ENCODE measurements at places on chromosomes 7 and 10.

DNA sequence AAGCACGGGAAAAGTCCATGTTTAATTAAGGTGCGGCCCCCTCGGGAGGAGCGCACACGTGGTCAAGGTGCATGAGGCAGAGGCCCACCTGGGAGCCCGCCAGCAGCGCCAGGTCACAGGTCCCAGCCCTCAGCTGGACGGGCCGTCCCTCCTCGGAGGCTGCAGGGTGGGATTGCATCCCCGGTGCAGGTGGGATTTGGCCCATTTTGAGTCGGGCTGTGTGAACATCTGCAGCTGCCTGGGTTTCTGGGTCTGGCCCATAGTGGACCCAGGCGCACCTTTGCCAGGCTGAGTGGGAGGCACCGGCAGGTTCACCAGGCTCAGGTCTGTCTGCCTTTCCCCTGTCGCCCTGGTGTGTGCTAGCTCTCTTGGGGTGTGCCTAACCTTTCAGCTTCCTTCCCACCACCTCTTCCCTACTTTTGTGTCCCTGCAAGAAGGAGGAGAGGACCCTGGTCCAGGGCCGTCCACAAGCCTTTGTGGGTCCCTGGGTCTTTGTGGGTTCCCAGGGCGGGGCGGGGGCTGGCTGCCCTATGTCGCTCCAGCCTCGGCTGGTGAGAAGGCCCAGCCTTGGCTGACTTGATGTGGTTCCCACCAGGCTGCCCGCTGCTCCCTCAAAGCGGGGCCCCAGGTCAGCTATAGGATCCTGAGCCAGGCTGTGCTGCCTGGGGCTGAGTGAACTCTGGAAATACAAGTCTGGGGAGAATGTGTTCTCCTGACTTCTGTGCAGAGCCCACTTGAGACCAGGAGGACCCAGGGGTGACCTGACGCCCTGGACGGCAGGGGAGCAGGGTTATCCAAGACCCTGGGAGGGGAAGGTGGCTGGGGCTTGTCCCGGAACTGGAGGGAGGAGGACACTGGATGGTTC is 186.7 kb upstream of the SHH start:
- DNase-seq: no peak

GRCh38 chr7:152173372-152174070 is 148.0 kb downstream of the GALNT11 start:
- no peak for DNase-seq

- DNase-seq: no peak
Measured at GRCh38 chr7:106640368-106641141, 20.4 kb downstream of the CCDC71L start.

DNA sequence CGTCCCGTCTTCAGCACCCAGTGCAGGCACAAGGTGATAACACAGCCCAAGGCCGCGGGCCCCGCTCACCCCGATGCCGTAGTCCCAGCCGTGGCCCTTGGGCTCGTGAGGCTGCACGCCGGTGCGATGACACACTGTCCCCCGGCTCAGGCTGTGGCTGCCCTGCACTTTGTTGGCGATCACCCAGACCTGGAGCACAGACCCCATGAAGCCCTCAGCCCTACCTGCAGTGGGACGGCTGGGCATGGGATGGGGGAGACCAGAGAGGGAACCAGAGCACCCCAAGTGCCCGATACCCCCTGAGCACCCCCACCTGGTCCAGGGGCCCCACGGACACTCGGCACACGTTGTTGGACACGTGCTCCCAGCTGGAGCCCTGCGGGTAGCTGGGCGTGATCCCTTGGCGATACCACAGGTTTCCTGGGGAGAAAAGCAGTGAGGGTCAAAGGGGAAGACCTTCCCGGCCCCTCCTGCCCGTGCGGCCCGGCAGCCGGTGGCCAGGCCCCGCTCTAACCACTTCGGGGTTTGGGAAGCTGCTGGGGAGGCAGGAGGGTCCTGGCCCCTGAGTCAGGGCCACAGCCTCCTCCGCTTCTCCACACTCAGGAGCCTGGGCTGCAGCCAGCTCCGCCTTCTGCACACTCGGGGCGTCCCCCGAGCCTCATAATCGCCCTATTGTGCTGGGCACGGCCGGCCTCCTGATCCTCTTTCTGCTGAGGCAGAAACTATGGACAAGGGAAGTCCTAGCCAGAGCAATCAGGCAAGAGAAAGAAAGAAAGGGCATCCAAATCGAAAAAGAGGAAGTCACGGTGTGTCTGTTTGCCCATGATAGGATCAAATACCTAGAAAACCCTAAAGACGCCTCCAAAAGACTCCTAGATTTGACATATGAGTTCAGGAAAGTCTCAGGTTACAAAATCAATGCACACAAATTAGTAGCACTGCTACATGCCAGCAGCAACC is 6.7 kb downstream of the BHLHA15 start:
- DNase-seq: no peak

DNA sequence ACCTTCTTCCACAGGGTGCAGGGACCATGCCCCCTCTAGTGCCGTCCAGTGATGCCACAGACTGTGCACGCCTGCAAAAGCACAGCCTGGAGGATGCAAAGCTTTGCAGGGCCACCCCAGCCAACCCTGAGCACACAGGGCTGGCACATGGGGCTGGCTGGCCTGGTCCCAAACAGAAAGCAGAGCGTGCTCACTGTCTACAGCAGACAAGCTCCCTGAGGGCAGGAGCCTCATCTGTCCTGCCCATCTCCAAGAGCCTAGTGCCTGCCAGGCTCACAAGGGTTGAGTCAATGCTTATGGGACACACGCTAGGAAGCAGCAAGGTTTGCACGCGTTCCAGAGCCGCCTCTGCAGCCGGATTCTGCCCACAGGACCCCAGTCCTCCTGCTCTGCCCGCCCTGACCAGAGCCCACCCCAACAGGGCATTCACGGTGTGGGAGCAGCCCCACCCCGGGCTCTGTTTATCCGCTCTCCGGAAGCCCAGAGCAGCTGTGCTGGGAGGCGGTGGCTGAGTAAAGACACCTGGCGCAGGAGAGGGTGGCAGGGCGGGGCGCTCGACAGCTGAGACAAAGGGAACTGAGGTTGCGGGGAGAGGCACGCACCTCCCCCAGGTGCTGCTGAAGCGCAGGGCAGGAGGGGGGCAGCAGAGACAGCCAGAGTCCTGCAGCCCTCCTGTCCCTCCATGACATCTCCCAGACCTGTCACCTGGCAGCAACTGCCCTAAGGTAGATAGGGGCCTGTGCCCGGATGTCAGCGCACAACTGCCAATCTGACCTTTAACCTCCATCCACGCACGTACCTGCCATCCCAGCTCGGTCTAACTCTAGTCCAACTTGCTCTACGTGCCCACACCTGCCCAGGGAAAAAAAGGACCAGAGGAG is 4.3 kb downstream of the KCNH2 start:
- DNase-seq: no peak

DNA sequence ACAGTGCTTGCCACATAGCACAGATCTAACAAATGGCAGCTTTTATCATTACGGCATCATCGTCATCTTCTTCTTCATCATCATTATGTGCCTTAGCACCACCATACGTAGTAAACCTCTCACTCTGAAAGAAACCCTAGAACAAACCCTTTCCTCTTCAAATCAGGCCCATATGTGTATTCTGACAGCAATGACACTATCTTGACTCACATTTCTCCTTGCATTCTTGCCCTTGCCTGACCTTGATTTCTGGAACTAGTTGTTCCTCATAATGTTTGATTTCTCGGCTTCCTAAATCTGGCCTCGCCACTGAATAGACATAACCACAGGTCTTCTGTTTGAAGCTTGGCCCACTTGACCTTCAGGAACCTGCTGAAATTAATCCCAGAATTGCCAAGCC is 115.3 kb downstream of the DGKI start:
- no peak for DNase-seq

DNA sequence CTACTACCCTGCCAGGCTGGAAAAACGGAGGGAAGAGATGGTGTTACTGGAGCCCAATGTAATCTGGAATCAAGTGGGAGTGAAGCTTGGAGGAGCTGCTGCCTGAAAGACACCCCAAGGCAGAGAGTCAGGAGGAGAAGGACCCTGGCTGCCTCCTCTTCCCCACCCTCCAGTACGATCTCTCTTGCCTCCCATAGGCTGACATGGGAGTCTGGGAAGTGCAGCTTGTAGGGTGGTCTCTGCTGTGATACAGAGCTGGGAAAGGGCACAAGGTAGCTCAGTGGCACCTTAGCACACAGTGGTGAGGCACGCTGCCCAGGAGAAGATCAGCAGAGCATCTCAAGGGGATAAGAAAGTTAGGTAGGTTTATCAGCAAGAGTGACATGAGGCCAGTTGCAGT is 35.9 kb downstream of the EMX2 start:
- no peak for DNase-seq

DNA sequence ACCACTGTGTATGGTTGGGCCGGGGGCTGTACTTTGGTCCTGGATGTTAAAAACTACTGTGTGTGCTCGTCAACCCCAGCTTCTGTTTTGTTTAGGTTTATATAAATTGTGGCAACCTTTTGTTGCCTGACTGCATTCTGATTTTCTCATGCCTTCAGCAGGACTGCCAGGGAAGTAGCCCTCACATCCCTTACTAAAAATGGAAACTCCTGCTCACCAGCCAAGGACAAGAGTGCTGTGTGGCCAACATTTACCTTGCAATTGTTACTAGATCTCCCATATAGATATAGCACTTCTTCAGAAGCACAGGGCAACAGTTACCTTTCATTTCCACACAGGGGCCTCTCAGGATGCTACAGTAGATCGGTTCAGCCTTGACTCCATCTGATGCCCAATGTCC is 174.4 kb downstream of the TAX1BP1 start:
- no peak for DNase-seq

DNA sequence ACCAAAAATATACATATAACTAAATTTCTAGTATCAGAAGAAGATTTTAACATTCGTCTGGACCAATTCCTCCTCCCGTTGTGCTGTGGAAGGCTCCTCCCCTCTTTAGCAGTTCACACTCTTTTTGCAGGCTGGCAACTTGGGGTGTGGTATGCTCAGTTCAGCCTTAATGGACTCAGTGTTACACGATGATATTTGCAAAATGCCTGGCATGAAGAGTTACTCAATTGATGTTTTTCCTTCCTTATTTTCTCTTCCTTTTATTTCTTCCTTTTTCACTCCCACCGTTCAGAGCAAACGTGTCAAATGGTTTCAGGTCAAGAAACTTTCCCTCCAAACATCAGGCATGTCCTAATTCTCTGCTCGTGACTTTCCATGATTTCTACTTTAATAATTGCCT is 248.3 kb downstream of the PHF14 start:
- no peak for DNase-seq

DNA sequence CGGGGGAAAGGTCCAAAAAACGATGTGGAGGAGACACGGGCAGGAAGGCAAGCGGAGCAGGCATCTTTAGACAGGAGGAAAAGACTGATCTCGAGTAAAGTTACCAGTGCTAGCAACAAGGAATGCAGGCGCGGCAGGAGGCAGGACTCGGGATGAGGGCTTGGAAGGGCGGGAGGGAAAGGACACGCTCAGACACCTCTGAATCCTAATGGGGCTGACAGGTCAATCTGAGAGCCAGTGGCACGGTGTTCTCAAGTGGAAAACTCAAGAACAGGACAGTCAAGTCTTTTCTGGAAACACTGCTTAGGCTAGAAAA is 155.3 kb upstream of the COBL start:
- DNase-seq: no peak

DNA sequence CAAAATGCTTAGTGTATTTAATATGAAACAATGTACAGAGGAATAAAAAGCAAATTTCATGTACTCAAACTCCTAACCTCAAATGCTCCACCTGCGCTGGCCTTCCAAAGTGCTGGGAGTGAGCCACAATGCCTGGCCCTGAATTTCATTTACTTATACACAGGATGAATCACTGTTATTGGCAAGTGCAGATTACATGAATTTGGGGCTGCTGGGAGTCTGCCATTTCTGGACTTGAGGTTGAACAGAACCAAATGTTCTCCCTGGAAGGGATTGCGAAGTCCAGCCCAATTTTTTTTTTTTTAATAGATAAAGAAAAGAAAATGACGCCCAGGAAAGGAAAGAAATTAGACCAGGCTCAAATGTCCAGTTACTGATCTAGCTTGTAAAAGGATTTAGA is 6.8 kb upstream of the CSTF2T start:
- no peak for DNase-seq

DNA sequence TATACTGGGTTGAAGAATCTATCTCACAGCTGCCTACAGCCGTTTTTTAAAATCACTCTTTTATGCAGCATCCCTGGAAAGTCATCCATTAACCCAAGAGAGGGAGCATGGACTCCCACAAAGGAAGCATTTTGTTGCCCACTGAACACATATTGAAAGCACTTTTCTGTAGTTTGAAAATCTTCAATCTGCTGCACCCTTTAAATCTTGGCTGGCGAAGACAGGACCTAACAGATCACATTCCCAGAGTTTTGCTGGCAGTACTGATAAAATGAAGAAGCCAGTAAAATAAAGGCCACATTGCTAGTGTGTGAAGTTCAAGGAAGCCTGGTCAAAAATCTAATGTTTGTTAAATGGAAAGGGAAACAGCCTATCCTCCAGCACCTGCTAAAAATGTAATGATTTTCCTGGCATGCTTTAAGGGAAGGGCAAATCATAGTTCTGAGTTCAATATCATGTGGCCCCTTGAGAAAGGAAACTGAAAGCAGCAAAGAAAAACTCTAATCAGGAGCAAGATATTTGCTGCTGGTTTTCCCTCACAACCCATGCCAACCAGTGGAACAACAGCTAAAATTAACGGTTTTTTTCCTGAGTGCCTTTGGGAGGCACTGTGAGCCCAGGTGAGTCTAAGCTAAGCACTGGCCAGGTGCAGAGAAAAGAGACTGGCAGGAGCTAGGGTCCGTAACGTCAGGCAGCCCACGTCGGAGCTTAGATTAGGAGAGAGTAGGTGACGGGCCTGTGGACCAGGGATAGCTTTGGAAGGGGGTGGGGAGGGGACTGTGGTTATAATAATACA is 97.9 kb upstream of the PALS2 start:
- no peak for DNase-seq

GRCh38 chr10:85604136-85604725 is 762.4 kb downstream of the GRID1 start:
- no peak for DNase-seq

DNA sequence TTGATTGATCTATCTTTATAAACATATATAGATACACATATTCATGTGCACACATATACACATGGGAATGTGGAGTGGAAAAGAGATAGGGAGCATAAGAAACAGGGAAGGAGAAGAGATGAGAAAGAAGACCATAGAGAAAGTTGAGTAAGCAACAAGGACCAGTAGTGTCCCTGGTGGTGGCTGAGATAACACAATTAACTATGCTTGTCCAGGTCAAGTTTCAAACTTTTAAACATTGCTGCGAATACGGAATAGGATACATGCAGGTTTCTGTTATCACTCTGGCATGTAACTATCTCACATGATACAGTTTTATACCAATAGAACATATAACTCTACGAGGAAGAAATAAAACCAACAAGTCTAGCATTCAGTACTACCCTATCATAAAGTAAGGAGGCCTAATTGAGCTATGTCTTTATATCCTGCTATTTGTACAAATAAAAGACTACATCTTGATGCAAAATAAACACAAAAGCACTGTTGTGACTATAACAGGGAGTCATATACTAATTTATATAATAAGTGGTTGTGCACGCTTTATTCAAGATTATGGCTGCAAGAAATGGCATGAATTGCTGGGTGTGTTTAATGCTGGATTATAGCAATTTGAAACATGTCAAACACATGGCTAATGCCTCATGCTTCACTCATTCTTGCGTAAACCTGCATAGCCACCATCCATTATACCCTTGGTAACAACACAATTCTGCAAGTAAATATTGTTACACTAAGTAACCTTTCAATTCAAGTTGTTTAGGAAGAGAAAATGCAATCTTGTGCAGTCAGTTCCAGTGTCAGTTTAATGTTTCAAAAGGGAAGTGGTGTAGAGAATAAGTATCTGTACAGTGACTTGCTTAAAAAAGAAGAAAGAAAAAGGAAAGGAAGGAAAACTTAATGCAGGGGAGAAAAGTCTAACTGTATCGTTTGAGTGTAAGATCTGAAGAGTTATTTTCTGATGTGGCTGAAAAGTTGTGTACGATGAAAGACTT is 8.2 kb downstream of the FOXP2 start:
- DNase-seq: peak; percentile 7

- no peak for DNase-seq
Measured at GRCh38 chr10:116276981-116277380, 4.0 kb upstream of the GFRA1 start.
